ENCODE measurements at places on chromosomes 5 and 9.

DNA sequence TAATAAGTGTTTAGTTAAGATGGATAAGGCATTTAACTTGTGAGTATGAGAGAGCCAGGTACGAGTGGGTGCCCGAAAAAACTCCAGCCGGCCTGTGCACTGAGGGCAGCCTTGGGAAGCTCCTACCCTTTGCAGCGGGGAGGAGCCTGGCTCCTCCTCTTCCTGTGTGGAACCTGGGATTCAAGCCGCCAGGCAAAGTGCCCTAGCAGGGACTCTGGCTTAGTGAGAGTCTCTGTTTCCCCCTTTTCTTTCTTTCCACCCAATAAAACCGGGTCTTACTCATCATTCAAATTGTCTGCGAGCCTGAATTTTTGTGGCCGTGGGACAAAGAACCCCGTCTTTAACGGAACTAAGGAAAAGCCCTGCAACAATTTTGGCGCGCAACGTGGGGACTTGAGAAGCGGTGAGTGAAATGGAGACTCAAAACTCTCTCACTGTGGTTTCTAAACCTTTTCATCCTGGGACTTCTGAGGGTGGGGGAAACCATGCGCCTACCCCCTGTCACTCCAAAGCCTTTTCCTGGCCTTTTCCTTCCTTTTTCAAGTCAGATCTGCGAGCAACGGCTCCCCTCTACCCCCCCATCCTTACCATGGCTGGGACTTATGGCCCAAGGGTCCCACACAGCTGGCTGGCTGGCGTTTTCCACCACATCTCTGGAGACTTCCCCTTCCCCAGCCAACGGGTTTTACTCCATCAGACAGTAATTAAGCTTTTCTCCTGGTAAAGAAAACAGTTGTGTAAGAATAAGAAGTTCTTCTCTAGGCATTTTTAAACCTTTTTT, 535.7 kb upstream of the ACO1 start:
- no peak for DNase-seq

GRCh38 chr9:7146582-7146981, 388.8 kb downstream of the KDM4C start:
- DNase-seq: no peak

DNA sequence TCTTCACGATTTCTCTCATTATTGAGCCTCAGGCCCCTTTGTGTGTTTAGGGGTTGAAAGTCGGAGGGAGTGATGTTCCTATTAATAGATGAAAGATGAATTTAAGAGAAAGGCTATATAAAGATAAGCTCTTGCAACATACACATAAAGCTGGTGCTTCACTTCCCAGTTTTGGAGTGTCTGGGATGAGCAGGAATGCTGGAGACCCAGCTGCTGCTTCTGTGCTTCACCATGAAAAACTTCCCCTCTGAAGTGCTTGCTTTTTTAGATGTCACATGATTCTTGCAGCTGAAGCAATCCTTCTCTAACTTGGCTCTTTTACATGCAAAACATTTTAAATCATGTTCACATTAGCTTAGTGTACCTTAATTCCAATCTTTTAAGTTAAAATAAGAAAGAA, 19.7 kb upstream of the SNCAIP start:
- peak; percentile 1 for DNase-seq

DNA sequence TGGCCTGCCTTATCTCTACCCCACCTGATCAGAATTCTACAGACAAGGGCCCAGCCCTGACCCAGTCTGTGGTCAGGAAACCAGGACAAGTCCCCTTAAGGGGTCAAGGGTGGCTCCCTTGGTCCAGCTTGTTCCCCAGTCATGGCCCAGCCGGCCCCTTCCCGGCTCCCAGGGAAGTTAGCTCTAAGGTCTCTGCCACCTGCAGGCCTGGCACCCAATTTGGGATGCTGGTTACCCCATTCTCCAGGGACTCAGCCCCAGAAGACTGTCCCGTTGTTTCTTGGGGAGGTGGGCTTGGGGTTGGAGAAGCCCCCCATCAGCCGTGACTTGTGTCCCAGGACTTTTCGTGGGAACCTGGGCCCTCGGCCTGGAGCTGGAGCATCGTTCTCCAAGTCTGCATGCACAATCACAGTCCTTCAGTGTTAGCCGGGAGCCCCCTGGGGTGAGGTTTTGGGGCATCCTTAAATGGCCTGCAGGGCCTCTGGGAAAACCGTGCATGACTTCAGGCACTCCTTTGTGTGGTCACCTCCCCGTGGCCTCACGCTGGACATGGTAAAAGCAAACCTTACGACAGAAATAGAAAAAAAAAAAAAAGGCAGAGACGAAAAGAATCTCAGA, 150.8 kb upstream of the PHYKPL start:
- DNase-seq: no peak

GRCh38 chr5:141354900-141355469, at the start of gene PCDHGA4:
PCDHGA4 (plus strand) TSS chr5:141355021; CDS start chr5:141355108, 87 bp downstream.
- no peak for DNase-seq

GRCh38 chr9:94031380-94031779, 52.9 kb upstream of the PTPDC1 start:
- no peak for DNase-seq

GRCh38 chr9:133784731-133785561, 46.8 kb upstream of the SARDH start:
- DNase-seq: no peak

DNA sequence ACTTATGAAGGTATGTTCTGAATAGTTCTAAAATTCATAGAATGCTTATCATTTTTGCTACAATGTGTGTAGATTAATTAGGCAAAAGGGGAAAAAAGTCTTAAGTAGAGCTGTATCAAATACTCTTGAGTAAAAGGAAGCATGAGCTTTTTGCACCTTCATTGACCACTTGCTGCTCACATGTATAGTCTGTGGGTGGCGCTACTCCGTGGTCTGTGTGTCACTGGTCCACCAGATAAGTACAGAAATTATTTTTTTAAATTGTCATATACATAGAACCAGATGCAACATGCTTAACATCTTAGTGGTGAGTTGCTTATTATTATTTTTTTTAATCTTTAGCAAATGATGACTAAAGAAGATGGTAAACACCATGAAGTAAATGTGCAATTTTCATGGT, 130.2 kb downstream of the MAN2A1 start:
- no peak for DNase-seq

DNA sequence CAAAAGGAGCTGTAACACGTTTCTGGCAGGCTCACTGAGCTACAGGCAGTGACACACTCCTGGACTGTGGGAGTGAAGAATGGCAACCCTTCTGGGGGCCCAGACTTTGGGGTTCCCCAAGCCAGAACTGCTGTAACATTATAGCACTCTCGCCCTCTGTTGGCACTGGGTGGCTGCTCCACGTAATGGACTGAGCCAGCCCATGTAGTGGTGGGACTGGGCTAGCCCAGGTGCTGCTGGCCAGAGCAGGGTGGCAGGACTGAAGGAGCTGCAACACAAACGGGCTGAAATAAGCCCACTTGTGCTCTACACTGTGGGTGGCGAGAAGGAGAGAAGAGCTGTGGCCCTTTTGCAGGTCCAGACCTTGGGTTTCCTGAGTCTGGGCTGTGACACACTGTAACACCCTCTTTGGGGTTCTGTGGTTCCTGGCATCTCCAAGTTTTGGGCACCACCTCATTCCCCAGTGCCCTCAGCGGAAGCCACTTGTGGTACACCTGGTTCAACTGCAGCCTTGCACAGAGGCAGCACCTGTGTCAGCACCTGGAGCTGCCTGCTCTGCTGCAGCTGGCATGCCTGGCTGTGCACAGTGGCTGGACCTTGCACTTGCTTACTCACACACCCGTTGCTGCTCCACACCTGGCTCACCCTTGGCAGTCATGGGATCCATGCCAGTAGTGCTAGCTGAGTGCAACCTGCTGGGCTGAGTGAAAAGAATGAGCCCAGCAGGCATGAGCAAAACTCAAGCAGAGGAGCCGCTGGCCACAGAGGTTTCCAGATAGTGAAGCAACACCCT, 95.0 kb upstream of the PRR16 start:
- DNase-seq: no peak

DNA sequence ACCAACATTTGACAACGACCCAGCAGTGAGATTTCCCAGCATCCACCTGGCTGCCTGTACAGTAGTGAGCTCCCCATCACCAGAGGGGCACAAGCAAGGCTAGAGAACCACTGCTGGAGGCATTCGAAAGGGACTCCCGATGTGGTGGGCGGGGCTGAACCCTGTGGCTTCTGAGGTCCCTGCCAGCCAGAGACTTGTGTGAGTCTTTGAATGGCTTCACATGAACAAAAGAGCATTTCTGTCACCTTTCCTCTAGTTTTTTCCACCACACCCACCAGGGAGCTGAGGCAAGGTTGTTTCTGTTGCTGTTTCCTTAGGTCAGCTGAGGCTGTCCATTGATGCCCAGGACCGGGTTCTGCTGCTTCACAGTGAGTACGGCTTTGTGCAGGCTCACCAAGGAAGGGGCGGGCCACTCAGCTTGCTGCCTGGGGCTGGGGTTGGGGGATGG, 15.7 kb downstream of the RGS3 start:
- no peak for DNase-seq

GRCh38 chr9:17721954-17722353, 143.1 kb downstream of the SH3GL2 start:
- DNase-seq: no peak

DNA sequence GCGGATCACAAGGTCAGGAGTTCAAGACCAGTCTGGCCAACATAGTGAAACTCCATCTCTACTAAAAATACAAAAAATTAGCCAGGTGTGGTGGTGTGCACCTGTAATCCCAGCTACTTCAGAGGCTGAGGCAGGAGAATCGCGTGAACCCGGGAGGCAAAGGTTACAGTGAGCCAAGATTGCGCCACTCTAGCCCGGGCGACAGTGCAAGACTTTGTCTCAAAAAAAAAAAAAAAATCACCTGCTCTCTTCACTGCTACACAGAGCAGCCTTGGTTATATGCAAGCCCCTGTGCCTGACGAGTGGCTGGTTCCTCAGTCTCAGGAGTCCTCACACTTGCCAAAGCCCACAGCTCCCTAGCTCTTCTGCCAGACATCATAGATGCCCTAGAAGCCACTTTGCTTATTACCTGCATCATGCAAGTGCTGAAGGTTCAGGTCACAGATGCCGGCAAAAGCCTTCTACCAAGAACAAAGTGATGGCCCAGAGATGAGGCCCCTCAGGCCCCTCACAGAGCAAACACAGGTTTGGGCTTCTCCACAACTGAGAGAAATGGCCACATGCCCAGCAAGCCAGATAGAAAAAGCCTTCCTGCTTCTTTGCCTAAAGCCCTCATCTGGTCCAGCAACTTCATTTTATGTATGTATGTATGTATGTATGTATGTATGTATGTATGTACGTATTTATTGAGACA, 176.4 kb downstream of the AUH start:
- DNase-seq: no peak

GRCh38 chr9:130143958-130144366, 28.2 kb upstream of the NCS1 start:
- no peak for DNase-seq

DNA sequence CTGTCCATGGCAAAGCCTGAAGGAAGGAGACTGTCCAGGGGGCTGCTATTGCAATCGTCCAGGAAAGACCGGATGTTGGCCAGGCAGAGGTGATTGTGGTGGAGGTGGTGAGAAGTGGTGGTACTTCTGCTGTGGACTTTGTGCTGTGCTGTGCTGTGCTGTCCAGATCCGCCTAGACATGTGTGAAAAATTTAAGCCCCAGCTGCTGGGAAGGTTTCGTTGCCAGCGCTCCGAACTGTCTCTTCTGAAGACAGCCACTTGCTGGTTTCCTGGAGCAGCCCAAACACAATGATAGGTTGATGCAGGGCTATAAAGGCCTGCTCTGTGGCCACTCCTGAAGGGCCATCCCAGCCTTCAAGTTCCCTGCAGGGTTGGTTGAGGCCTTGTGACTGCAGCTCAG, 223.0 kb upstream of the MPDZ start:
- no peak for DNase-seq

GRCh38 chr5:66138637-66139317, 5.3 kb upstream of the SREK1 start:
- no peak for DNase-seq

DNA sequence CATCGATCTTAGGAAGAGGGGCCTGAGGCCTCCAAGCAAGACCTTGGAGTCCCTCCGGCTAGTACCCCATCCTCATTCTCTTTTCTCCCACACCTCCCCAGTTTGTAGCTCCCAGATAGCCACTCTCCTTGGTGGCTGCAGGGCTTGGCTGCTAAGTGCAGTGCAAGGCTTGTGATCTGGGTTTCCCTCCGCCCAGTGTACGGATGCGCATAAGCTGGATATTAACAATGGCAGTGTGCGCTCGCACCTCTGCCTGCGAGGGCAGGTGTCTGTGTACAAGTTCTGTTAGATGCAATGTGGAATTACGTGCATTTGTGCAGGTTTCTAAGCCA, 71.0 kb upstream of the TBCA start:
- no peak for DNase-seq

GRCh38 chr9:20551835-20552234, 70.5 kb downstream of the MLLT3 start:
- DNase-seq: no peak

- no peak for DNase-seq
These were observed 34.2 kb upstream of the FBN2 start for GRCh38 chr5:128572051-128572929.

DNA sequence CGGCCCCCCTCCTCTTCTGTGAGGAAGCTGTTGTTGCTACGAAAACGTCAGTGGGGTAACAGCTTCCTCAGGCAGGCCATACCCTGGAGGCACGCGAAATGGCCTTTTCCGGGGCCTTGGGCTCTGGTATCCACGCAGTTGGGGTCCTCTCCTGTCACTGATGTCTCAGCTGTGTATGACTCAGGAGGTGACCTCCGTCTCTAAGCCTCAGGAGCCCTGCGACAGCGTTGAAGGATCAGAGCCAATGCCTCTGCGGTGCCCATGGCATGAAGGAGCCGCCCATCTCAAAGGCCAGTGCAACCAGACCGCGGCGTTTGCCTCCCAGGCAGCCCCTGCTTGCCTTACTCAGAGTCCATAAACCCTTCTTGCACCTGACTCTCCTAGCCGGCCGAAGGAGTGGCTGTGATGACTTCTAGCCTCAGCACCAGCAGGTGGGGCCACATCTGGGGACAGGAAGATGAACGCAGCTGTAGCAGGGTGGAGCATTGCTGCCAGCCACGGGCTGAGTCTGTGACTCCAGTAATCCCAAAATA, 1.0 kb upstream of the MXD3 start:
- DNase-seq: no peak

DNA sequence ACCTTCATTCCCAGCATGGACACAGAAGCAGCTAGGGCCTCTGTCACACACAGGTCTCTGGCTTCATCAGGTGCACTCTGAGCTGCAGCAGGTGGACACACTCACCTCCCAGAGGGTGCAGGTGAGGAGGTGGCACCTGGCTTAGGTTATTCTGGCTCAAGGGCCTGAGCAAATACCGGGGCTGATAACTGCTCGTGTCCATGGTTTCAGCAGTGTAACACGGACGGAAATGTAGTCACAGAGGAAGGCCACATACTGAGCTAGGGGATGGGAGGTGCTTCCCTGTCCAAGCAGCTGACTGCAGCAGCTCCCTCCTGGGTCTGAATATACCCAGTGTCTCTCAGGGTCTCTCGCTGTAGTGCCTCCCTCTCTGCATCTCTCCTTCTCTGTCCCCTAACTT, 5.7 kb downstream of the PHF2 start:
- no peak for DNase-seq

DNA sequence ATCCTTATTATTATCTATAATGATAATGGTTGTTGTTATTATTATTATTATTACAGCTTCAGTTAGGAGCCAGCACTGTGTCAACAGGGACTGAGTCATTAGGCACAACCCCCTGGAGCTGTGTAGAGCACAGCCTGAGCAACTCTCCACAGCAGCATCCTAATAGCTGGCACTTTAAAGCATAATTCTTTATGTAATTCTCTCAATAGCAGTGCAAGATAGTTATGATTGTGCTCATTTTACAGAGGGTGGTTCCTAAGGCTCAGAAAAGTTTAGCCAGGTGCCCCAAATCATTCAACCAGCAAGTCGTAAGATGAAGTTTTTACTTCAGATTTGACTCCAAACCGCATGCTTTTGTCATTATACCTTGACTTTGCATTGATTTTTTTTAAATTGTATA, 390.3 kb downstream of the ANXA1 start:
- no peak for DNase-seq

- peak; percentile 49 for DNase-seq
These were observed 1.2 kb downstream of the ABCA2 start for GRCh38 chr9:137026828-137027227.

Measured in NCI-H2107 (cell line).